GM19239 (cell line): ENCODE measurements at places on chromosomes 6 and 20.

GRCh38 chr20:9286501-9287461, 217.9 kb downstream of the PLCB4 start:
- DNase-seq, result no peak

GRCh38 chr6:114897536-114897935, 554.7 kb upstream of the HS3ST5 start:
- no peak for DNase-seq

- DNase-seq, result peak; percentile 62
Observed at GRCh38 chr6:11275598-11275997, 43.1 kb upstream of the NEDD9 start.

DNA sequence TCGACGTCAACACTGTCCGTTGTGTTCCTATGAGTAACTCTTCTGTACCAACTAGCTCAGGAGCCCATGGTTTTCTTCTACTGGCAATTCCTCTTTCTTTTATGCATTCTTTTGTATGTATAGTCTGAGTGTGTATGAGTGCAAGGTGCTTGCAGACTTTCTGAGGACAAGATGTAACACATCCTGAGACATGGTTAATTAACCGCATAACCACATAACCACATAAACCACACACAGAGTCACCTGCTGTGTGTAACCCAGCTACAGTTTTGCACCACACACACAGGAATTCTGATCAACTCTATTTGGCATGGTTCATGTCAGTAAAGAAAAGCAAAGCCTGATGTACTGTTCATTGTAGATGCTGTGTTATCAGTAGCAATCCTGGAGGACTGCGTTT, 98.6 kb downstream of the DACT2 start:
- DNase-seq, result no peak

DNA sequence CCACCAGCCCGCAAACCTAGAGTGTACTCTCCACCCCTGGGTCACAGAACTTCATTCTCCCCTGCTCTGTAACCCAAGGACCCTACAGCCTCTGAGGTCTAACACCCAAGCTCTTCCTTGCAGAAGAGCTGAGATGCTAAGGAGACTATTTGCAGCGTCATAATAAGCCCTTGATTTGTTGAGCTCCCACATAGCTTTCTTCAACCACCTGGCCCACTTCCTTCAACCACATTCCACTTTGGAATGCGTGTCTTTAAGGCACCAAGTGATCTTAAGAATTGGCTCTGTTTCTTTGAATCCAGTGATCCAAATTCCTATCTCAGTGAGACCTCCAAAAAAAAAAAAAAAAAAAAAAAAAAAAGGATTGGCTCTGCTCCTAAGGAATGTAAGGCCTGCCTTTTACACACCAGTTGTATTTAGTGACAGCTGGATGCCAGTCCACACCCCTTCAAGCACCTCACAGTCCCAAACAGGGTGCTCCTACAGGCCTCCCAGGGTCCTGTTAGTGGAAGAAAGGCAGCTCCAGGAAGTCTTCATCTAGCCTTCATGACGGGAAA, 106.2 kb downstream of the UBE3D start:
- DNase-seq, result no peak

GRCh38 chr6:143079325-143079640, 18.6 kb downstream of the AIG1 start:
- no peak for DNase-seq

DNA sequence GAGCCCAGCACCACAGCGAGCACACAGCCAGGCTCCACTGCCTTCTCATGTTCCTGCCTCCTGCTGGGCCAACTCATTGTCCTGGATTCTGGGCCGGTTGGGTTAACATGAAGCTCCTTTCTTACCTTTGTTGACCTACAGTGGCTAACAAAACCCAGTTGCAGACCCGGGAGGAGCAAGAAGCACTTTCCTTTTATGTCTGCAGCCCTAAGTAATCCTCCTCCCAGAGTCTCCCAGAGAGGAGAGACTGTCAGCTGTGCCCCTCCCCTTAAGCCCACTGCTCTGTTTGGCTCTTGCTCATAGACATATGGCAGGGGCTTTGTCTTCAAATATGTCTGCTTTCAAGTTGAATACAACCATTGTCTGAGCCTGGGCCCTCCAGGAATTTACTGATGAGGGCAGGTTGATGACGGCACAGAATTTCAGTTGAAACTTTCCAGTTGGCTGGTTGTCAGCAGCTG, 55.2 kb downstream of the PSMB1 start:
- DNase-seq, result no peak

DNA sequence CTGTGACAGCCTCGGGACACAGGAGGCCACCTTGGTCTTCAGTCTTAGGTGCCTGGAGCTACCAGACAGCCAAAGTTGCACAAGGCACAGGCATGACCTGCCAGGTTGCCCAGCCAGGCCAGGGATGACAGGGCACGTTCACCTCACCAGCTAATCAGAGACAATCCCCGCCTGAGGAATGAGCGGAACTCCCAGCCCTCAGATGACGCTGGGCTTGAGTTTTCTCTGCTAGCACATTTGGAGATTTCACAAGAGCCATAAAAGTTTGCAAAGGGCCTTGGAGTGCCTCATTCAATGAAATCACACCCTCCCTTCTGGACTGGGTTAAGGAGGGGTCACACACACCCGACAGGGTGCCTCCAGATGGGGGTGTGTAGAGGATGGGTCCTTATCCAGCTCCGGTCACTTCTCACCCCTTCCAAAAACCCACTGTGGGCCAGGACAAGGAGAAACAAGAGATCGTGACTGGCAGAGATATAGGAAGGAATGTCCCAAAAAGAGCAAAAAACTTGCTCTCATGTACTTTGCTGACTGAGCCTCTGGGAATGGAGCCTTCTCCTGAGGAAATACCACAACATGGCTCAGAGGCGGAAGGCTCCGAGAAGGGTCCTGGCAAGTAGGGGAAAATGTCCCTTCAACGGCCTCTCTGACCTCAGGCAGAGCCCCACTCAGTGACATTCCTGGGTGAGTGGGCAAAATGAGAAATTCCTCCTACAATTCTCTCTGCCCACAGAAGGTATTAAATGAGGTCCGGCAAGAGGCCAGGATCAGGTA, 121.6 kb downstream of the ISM1 start:
- DNase-seq, result no peak

GRCh38 chr6:65746302-65746701, 39.3 kb upstream of the EYS start:
- DNase-seq, result no peak

- no peak for DNase-seq
Observed at GRCh38 chr6:41430875-41431274, 95.5 kb downstream of the NCR2 start.

DNA sequence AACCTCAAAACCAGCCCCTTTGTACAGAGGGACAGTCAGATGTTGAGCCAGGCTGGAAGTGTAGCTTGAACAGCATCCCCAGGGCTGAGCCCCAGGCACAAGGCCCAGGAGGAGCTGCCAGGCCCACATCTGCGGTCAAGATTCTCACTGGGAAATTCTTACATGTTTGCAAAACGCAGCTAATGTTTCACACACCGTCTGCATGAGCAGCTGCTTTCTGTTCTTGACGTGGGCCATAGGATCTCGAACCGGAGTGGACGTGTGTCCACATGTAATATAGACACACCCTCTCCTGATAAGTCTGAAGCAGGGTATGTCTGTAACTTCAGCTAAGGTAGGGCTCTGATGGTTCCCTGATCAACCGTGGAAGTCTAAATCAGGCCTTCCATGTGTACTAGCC, 41.3 kb upstream of the TRAF3IP2 start:
- DNase-seq, result no peak

GRCh38 chr6:168131464-168132415, 52.7 kb upstream of the FRMD1 start:
- no peak for DNase-seq

- no peak for DNase-seq
Observed at GRCh38 chr20:61500791-61501321, 248.8 kb downstream of the CDH4 start.

DNA sequence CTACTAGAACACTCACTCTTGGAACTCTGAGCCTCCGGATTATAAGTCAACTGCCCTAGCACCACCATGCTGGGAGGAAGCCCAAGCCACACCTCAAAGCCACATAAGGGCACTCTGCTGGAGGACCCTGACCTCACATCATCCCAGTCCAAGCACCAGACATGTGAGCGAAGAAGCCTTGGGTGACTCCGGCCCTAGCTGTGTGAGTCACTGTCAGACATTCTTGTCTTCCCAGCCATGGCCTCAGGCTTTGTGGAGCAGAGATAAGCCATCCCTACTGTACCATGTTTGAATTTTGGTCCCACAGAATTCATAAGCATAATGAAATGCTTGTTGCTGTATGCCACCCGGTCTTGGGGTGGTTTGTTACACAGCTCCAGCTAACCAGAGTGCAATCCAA, 247.7 kb downstream of the SOD2 start:
- DNase-seq, result no peak

GRCh38 chr6:110946498-110946897, 12.0 kb upstream of the GTF3C6 start:
- no peak for DNase-seq

DNA sequence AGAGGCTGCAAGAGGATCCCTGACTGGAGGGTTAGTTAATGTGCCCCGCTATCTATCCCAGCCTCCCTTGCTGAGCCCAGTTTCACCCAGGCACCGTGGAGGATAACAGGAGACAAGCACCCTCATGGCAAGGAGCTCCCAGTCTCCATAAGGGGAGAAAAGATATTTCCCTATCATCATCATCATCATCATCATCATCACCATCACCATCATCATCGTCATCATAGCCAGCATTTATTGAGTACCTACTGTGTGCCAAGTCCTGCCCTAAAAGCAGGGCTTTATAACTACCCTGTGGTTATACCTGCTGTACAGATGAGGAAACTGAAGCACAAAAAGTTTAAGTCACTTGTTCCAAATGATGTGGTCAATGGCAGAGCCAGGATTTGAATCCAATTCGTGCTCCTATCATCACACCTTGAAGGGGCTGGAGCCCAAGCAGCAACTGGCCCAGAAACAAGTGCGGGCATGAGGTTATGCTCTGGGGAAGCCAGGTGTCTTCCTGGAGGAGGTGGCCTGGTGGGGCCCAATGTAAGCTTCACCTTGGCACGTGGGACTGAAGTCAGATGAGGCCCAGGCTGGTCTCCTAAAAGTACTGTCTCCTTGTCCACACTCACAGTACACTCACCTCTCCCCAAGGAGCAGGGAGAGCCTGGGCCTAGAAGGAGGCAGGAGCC, 10.0 kb downstream of the GLP1R start:
- DNase-seq, result no peak

- no peak for DNase-seq
Observed at GRCh38 chr6:157172231-157172701, 151.1 kb downstream of the TMEM242 start.

DNA sequence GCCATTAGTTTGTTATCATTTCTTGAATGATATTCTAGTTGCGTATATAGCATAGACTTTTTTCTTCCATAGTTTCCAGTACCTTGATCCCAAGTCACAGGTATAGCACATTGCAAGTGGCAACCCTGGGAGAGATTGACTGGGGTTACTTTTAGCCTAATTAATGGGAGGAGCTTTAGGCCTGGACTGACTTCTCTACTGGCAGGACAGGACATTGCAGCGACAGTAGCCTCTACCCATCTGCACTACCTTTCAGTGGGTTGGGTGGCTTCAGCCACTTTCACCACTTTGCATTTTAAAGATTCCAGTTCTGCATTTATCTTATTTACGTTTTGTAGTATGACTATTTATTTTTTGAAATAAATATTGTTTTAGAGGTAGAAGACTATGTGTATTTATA, 320.3 kb downstream of the RIMS1 start:
- no peak for DNase-seq

GRCh38 chr6:89082486-89082891, 1.9 kb downstream of the PNRC1 start:
- DNase-seq, result no peak

DNA sequence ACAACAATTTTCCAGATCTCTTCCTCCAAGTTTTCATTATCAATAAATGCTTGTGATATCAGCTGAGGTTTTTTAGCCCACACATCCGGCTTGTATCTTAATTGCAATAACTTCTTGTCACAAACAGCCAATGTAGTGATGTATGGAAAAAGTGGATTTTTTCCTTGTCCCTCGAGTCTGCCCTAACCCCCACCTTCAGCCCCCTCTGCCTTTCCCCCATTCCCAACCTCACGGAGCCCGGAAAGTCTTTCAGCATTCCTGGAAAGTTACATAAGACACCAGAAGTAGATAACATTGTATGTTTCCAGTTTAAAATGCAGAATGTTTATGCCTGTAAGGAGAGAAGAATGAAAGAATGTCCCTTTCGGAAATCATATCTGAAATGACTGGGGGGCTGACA, 179.2 kb upstream of the PHACTR1 start:
- no peak for DNase-seq

DNA sequence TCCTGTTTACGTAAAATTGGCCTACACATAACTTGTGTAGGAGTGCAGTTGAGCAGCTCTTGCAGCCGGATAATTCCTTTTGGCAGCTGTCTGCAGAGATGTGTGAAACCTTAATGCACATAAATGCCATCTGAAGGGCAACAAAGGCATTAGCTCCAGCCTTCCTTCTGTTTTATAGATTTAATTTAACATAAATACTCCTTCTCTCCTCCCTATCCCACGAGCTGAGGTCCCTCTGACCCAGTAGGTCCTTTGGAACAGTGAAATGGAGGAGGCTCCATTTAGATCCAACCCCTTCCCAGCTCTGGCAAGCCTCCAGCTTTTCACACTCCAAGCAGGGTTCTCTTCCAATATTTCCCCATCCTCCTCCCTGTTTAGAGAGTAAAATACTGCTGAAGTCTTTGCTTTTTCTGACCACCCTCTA, 6.5 kb downstream of the PLEKHG1 start:
- DNase-seq, result no peak

DNA sequence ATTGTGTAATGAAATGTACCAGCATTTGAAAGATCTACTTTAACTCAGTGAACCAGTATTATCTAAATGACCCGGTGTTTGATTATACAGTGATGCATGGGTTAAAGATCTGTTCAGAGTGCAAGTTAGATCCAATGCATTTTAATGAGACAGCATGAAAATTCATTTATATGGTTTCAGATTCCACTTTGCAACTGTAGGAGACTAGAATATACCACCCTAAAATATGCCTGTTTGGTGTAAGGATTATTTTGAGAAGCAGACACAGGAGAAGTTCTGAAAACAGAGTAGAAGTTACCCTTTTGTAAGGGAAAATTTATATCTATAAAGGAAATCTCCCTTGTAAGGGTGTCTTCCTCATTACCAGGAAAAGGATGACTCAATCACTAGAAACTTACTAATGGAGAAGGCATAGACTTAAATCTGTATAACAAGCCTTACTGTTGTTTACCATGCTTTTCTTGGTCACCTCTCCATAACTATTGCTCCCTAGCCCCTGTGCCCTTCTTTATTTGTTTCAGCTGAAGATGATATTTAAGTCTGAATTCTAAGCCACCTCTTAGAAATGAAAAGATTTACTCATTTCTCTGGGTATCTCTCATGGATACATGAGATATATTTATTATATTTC, 105.4 kb downstream of the NCOA3 start:
- no peak for DNase-seq

DNA sequence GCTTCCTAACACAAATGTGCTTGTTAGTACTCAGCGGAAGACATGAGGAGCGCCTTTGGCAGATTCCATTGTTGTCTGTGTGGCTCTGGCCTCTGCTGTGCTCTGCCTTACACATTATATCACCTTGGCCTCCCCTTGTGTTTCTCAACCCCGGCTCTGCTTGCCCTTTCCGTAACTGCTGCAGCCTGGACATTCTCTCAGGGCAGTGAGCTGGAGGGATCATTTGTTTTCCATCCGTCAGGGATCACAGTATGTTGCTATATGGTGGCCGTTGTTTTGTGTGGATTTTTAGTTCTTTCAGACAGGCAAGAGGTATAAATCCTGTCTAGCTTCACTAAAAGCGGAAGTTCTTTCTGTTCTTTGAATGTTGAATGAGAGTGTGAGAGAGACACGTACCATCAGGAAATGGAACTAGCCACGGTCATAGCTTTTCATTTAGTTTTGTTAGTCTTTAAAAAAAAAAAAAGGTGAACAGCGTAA, 175.1 kb downstream of the JARID2 start:
- peak; percentile 55 for DNase-seq
